Cerebellar nuclear complex (tissue), 1 donor: ENCODE measurements at places on chromosomes 6 and 20.

- no peak for DNase-seq
Observed at GRCh38 chr6:18424201-18424600, 37.1 kb downstream of the RNF144B start.

GRCh38 chr20:21508230-21509078 lies 5.4 kb downstream of the NKX2-2 start:
- DNase-seq: no peak

- DNase-seq: no peak
Observed at GRCh38 chr6:96816301-96816817, 20.9 kb downstream of the GPR63 start.

- peak; percentile 42 for DNase-seq
Observed at GRCh38 chr6:44237021-44237812, 9.7 kb upstream of the HSP90AB1 start.

- DNase-seq: no peak
Observed at GRCh38 chr6:135204951-135205350, 23.8 kb downstream of the MYB start.

DNA sequence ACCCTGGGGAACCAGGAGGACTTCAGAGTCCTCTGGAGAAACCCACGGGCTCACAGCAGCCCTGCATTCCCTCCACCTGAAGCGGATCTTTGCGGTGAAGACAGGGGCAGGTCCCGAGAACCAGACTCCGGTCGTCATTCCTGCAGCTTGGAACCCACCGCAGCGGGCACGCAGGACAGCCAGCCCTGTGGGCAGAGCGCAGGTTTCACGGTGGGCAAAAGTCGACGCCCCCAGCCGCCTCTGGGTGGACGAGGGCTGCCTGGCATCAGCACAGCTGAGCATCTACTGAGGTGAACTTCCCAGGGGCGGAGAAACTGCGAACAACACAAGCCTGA lies 118.3 kb downstream of the PSMB1 start:
- DNase-seq: no peak

DNA sequence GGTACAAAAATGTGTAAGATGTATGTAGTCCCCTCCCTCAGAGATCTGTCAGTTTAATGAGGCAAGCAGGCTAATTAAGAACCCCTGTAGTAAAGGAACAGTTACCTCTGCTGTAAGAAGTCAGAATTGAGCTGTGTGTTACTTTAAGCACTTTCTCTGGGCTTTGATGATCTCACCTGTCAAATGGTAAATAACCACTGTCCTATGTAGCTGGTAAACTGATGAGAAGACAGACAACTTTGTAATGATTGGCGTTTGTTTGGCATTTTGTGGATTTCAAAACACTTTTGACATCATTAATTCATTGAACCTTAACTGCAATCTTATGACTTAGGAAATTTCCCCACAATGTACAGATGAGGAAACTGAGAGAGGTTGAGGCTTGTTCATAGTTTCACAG lies 55.7 kb downstream of the RALY start:
- no peak for DNase-seq

GRCh38 chr6:11298651-11299420 lies 66.4 kb upstream of the NEDD9 start:
- no peak for DNase-seq

DNA sequence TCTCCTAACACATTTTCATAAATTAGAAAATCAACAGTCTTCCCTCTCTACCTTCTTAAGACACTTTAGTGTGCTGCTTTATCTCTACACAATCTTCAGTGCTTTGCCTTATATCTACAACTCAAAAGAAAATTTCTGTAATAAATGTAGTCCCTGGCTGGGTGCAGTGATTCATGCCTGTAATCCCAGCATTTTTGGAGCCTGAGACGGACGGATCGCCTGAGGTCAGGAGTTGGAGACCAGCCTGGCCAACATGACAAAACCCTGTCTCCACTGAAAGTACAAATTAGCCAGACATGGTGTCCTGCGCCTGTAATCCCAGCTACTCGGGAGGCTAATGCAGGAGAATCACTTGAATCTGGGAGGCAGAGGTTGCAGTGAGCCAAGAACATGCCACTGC lies 9.7 kb upstream of the EDN1 start:
- DNase-seq: no peak

- DNase-seq: no peak
Observed at GRCh38 chr20:62925076-62925419, 1.3 kb downstream of the DIDO1 start.

GRCh38 chr6:40925341-40925740 lies 113.7 kb downstream of the UNC5CL start:
- no peak for DNase-seq

GRCh38 chr6:50853939-50854338 lies 35.3 kb downstream of the TFAP2B start:
- DNase-seq: no peak

DNA sequence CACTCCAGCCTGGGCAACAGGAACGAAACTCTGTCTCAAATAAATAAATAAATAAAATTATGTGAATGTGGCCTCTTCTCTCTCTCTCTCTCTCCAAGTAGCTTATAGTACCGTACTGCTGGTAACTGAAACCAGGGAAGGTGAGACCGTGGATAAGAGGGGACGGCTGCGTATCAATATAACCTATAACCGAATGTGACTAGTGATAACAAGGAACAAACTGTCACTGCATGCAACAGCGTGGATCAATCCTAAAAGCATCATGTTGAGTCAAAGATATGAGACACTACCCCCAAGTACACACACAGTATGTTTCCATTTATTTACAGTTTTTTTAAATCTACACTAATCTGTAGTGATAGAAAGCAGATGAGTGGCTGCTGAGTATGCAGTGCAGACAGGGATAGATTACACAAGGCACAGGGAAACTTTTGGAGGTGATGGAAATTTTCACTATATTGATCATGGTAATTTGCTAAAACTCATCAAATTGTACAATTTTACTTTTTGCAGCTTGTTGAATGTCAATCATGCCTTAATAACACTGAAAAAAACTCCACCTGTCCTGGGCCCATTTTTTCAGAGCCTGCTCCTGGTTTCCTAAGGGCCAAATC lies 121.4 kb upstream of the ARMC2 start:
- no peak for DNase-seq

- DNase-seq: no peak
Observed at GRCh38 chr6:18406955-18407749, 20.0 kb downstream of the RNF144B start.

GRCh38 chr6:160102956-160103824 lies 18.4 kb upstream of the SLC22A1 start:
- DNase-seq: no peak

- no peak for DNase-seq
Observed at GRCh38 chr6:140201787-140202458, 827.5 kb upstream of the CITED2 start.

GRCh38 chr6:159966981-159967380 lies 1.9 kb upstream of the IGF2R start:
- no peak for DNase-seq

DNA sequence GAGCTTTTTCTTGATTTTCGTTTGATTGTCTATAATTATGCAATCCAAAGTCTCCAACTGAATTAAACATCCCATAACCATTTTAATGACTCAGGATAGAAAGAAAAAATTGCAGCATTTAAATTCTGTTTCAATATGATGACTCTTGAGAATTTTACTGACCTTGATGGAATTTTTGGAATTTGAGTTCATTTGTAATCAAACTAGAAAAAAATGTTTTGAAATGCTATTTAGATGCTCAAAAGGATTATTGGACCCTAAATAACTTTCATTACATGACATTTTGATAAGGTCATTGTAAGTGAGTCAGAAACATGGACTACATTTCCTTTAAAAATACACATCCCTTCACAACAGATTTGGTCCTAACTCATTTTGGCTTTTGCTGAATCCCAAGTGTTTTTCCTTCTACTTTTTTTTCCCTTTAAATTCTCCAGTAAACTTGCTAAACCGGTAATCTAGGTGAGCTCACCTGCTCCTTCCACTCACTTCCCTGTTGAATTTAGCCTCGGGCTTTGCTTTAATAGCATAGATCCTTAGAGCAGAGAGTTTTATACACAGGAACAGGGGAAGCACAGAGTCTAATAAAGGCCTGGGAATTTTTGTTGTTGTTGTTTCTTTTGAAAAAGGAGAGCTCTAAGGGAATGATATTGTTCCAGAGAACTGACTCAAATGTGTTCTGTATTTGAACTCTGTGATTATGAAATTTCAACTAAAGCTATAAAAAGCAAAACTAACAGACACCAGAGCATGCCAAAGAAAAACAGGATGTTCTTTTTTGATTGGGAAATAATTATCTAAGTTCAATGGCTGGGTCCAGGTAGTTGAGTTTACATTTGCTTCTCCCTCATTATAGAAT lies 1088.2 kb upstream of the CITED2 start:
- DNase-seq: no peak

DNA sequence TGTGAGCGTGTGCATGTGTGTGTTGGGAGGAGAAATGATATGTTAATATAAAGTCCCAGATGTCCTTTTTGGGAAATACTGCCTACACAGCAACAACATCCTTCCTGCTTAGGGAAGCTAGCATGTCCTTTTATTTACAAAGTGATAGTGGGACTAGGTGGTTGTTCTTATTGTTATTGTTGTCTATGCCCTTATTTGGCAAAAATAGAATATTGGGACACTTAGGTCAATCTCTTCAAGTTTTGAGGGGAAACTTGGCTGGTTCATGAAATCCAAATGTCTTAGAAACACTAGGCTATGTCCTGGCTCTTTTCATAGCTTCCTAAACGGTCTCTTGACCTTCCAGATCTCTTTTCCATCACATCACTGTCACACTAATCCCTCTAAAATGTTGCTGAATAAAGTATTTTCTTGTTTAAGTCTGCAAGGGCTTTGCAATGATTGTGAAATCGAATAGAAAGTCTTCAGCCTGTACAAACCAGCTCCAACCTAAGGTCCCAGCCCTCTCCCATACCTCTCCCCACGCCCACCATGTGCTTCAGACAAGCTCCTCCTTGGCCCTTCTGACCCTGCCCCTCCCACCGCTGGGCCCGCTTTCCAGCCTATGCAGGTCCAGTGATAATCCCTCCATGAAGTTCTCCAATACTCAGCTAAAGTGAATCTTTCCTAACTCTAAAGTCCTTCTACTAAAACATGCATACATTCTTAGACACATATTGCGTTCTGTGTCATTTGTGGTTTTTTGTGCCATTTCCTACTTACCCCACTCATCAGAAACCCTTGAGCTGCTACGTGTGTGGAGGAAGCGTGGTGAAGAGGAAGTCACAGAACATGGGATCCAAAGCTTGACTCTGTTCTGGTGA lies 205.1 kb downstream of the LY86 start:
- DNase-seq: no peak

GRCh38 chr6:170279977-170280688 lies 10.7 kb downstream of the DLL1 start:
- no peak for DNase-seq

GRCh38 chr20:63142933-63143332 lies 73.0 kb downstream of the YTHDF1 start:
- no peak for DNase-seq

GRCh38 chr20:23776067-23776771 lies 25.5 kb upstream of the CST1 start:
- no peak for DNase-seq
